Suppressor macrophage (primary cell): ENCODE measurements at places on chromosomes 2 and 18.
A peak's percentile ranks its signal among the peaks of the same experiment; 100 is the strongest.

- no peak for DNase-seq
Measured at GRCh38 chr2:36027616-36028015, 328.0 kb upstream of the CRIM1 start.

- DNase-seq = no peak
Measured at GRCh38 chr2:194380011-194380410, 1277.0 kb upstream of the SLC39A10 start.

- no peak for DNase-seq
Measured at GRCh38 chr2:23695890-23696751, 230.8 kb downstream of the ATAD2B start.

DNA sequence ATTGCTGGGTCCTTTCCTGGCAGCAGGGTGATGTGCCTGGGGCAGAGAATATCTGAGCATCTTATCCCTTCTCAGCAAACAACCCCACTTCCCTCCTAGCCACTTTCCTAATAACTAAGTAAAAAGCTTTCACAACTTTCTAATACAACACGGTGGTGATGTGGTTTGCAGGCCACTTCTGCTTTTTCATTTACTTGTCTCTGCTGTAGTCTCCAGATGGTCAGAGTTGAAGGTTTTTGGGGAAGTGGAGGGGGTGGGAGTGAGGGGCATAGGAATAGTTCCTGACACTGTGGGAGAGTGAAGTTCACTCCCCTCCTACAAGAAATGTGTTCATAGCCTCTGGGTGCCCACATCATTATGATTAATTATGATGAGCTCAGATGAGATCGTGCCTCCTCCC lies 11.6 kb downstream of the OXER1 start:
- DNase-seq = peak; percentile 93

DNA sequence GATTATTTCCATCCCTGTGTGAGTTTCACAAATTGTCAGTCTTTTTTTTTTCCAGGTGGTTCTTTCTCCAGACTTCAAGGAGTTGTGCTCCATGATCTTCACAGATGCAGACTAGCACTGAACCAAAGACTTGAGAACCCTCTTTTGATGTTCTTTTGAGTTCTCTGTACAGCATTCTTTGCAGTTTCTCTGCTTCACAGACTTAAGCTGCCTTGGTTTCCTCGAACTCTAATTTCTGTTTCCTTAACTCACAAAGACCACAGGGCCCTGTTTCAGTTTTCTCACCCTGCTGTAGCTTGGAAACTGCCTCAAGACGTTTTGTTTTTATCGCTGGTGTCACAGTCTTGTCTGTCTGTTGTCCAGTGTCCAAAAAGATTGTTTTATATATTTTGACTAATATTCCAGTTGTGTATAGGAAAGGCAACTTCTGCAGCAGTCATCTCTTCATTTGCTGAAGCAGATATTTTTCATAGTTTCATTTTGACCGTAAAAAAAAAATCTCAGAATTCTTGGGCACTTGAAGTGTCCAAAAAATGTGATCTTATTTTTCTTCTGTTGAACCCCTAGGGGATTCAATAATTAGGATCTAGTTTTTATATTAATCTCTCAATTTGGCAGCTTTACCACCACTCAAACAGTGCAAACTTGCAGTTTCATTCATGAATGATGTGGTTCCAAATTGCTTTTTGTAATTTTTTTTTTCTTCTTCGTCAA lies 97.0 kb upstream of the MC4R start:
- no peak for DNase-seq

GRCh38 chr2:197200051-197200761 lies 110.4 kb downstream of the ANKRD44 start:
- peak; percentile 46 for DNase-seq
